ENCODE measurements at places on chromosomes 1 and 21. TPM values are rescaled to one million over a fixed set of nuclear protein-coding genes. Genes with fewer than 3 reads are reported as not detected.

GRCh38 chr1:162013289-162013688, 10.4 kb downstream of the OLFML2B start:
- no peaks in the 10 kb centered on the region for H3K36me3 ChIP-seq
- no peak overlapping the region for H3K4me3 ChIP-seq
- no peak overlapping the region for H3K27ac ChIP-seq
- no peaks in the 10 kb centered on the region for H3K4me1 ChIP-seq

Gene PROX1
- total RNA-seq = 1.00 TPM

Gene RAB3B
- 0.02 TPM for total RNA-seq

Gene LCE1B
- total RNA-seq = not detected

- H3K27me3 ChIP-seq = no peaks in the 10 kb centered on the region
- peak overlapping the region; percentile 63 for H3K4me3 ChIP-seq
- peaks cover 11% of the 10 kb centered on the region for H3K36me3 ChIP-seq
- peak overlapping the region; percentile 90 for H3K27ac ChIP-seq
- peaks cover 68% of the 10 kb centered on the region for H3K4me1 ChIP-seq
These were observed 2.6 kb upstream of the FCRLB start for GRCh38 chr1:161718559-161719324.

- H3K4me3 ChIP-seq = no peak overlapping the region
- H3K36me3 ChIP-seq = no peaks in the 10 kb centered on the region
- H3K4me1 ChIP-seq = peaks cover 7% of the 10 kb centered on the region
- no peak for DNase-seq
These were observed 45.2 kb downstream of the LDLRAD2 start for GRCh38 chr1:21857142-21857839.

- no peak for DNase-seq
- no peaks in the 10 kb centered on the region for H3K4me1 ChIP-seq
- no peaks in the 10 kb centered on the region for H3K36me3 ChIP-seq
- no peak overlapping the region for H3K4me3 ChIP-seq
- H3K27me3 ChIP-seq = no peaks in the 10 kb centered on the region
These were observed 13.0 kb upstream of the PAQR7 start for GRCh38 chr1:25888426-25888987.

Gene CENPS
- total RNA-seq = 9.2 TPM

Gene CD1E
- not detected for total RNA-seq

Gene IGSF5
- not detected for total RNA-seq
